Smooth muscle cell of the coronary artery (primary cell): ENCODE measurements at places on chromosomes 12 and 14. TPM values are rescaled to one million over a fixed set of nuclear protein-coding genes. Genes with fewer than 3 reads are reported as not detected.

Gene B4GALNT1
- total RNA-seq, result 1.3 and 5.6 TPM in 2 replicates

Gene KTN1
- total RNA-seq, result 89.9 and 140 TPM in 2 replicates

Gene RD3L
- not detected in 2 replicates for total RNA-seq

Gene FOXN4
- total RNA-seq, result not detected in 2 replicates

Gene ACSS3
- total RNA-seq, result 3.2 and 15.1 TPM in 2 replicates

Gene KRT7
- 5.4 and 533 TPM in 2 replicates for total RNA-seq

Gene PRIM1
- 3.8 and 5.7 TPM in 2 replicates for total RNA-seq

Gene KERA
- not detected in 2 replicates for total RNA-seq

Gene NTN4
- 26.7 and 234 TPM in 2 replicates for total RNA-seq

Gene MED6
- 12.4 and 17.3 TPM in 2 replicates for total RNA-seq

Gene SYNE3
- total RNA-seq, result 2.1 and 19.2 TPM in 2 replicates

Gene EML5
- 0.70 TPM in 1 of 2 replicates, not detected in the other for total RNA-seq

Gene NDUFA12
- total RNA-seq, result 93.7 and 104 TPM in 2 replicates

Gene PAH
- not detected in 2 replicates for total RNA-seq

Gene IL26
- 0.35 TPM in 1 of 2 replicates, not detected in the other for total RNA-seq

Gene PPM1H
- total RNA-seq, result 1.3 and 2.6 TPM in 2 replicates

Gene SPRYD4
- total RNA-seq, result 1.1 and 1.2 TPM in 2 replicates

Gene TRAF3
- 16.0 and 23.6 TPM in 2 replicates for total RNA-seq

Gene RNF212B
- total RNA-seq, result not detected in 2 replicates

Gene NFKBIA
- 54.1 and 95.2 TPM in 2 replicates for total RNA-seq

Gene LLPH
- total RNA-seq, result 2.3 and 3.7 TPM in 2 replicates

Gene HPD
- total RNA-seq, result 0.15 and 1.1 TPM in 2 replicates

Gene PLEK2
- total RNA-seq, result 2.0 and 18.6 TPM in 2 replicates

Gene ITPR2
- total RNA-seq, result 9.1 and 33.3 TPM in 2 replicates

Gene RASAL1
- not detected in 2 replicates for total RNA-seq

Gene COCH
- total RNA-seq, result 0.12 and 0.15 TPM in 2 replicates

Gene ABCC9
- total RNA-seq, result 1.3 and 21.8 TPM in 2 replicates

Gene ARHGDIB
- total RNA-seq, result 3.9 and 78.3 TPM in 2 replicates

Gene PRB3
- total RNA-seq, result not detected in 2 replicates

Gene SPPL3
- 3.8 and 9.0 TPM in 2 replicates for total RNA-seq

Gene TMEM179
- total RNA-seq, result 0.08 TPM in 1 of 2 replicates, not detected in the other

Gene HHIPL1
- 3.7 and 7.0 TPM in 2 replicates for total RNA-seq

Gene INSM2
- not detected in 2 replicates for total RNA-seq

Gene PLEKHG7
- not detected in 2 replicates for total RNA-seq

Gene CCDC91
- 16.4 and 28.0 TPM in 2 replicates for total RNA-seq

Gene PDZRN4
- total RNA-seq, result 1.1 TPM in 1 of 2 replicates, not detected in the other

Gene ESR2
- 0.12 TPM in 1 of 2 replicates, not detected in the other for total RNA-seq

Gene COL2A1
- total RNA-seq, result not detected in 2 replicates

Gene BIN2
- not detected in 2 replicates for total RNA-seq

Gene ASB2
- total RNA-seq, result 0.23 and 0.35 TPM in 2 replicates

Gene SERPINA1
- 0.08 TPM in 1 of 2 replicates, not detected in the other for total RNA-seq
